Cortex of kidney (tissue), 1 donor: ENCODE measurements at places on chromosomes 12 and 14.

DNA sequence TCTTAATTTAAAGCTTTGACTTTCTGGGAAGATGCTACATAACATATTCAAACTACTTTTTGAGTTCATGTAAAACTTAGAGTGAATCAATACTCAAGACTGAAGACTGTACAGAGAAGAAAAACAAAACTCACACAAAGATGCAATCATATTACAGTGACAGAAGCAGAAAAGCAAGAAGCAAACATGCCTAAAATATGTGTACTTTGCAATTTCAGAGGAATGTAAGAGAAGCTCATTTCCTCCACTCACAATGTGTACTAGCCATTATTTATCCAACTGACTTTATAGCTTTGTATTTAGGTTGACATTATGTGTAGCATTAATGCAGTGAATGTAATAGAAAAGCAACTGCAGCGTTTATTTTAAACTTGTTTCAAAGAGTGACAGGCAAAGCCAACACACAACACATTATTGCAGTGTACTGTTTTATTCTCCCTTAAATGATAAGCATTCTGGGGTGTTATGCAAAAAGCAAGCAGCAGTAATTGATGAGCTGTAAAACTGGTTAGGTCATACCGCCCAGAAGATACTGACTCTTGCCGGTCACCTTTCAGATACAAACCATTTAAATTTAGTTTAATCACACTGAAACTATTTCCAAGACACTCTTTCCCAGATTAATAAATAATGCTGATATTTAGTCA lies 88.2 kb upstream of the PAWR start:
- DNase-seq = no peak

DNA sequence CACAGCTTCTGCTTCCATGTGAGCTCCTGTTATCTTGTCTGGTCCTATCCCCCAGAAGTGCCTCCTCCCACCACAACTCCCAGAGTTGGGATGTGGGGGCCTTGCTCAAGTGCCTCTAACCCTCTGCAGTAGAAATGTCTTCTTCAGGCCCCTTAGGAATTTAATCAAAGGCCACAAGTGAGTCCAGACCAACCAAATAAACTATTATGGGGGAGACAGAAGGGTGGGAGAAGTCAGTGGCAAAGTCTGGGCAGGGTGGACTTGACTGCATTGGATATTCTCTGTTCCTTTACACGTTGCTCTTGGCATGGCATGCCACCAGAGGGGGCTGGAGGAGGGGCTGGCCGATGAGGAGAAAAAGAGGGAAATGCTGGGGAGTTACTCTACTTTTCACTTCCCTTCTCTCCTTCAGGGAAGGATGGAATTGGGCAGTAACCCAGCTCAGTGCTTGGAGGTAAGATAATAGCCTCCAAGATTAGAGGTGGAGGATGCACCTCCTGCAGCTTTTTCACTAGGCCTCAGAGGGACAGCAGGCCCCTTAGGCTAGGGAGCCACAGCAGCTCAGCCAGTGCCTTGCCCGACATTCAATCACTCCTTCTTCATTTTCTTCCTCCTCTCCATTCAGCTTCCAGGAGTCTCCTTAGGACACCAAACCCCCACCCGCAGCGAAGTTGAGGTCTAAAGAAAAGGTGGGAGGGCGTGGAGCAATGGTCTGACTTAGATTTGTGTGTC lies 1.2 kb upstream of the AP1G2 start:
- no peak for DNase-seq

- no peak for DNase-seq
Observed at GRCh38 chr12:80509781-80510556, 65.9 kb downstream of the PTPRQ start.

DNA sequence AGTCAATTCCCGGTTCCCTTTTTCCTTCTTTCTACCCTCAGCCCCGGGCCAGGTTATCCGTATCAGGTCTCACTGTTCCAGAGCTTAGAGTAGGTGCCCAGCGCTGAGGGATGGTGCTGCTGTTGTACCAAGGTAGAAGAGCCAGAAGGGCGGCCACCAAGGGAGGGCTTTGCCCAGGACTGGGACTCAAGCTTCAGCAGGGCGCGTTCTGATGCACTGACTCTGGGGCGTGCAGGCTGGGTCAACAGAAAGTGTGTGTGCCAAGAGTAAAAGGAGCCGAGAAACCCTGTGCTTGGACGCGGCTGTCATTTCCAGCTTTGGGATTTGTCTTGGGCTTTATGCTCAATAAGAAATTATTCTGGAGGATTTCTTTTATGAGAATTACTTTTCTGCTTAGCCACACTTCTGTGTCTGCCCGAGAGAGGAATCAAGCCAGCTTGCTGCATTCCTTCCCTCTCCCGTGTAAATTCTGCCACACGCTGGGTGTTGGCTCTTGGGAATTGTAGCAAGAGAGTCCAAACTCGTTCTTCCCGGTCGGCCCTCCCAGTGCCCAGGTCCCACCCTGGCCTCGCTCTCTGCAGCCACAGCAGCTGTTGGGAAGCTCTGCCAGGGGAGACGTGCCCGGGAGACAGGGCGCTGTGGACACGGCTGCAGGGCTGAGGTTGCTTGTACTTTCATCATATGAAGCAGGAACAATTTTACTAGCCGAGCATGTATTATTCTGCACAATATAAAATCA lies 98.0 kb downstream of the FBXL14 start:
- DNase-seq = no peak

GRCh38 chr14:73743431-73743931 lies 29.3 kb upstream of the PNMA1 start:
- DNase-seq = no peak

DNA sequence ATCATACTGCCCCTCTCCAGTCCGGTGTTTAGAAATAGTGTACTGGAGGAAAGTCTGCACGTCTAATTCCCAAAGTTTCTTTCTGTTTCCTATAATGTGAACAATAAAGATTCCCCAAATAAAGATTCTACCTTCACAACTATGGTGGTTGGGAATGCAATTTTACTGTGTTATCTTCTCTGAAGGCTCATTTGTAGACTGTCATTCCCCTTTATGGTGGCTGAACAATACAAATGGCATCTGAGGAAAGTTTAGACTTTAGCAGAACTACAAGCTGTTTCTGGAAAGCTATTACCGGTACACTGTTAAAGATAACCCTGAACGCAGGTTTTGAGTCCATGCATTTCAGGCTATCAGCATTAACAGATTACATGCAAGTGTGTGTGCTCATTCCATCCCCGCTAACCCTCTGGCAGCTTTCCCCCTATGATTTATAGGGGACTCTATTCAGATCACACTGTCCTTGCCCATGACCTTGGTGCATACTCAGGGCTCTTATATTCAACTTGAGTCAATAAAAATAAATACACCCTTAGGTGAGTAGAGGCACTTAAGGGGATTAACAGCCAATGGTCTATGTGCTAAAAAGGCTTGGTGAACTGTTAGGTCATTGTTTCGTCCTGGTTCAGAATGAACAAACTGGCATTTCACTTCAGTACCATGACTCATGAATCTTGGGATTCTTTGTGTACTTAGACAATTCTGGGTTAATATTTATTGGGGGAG lies 60.7 kb upstream of the PYGL start:
- no peak for DNase-seq

DNA sequence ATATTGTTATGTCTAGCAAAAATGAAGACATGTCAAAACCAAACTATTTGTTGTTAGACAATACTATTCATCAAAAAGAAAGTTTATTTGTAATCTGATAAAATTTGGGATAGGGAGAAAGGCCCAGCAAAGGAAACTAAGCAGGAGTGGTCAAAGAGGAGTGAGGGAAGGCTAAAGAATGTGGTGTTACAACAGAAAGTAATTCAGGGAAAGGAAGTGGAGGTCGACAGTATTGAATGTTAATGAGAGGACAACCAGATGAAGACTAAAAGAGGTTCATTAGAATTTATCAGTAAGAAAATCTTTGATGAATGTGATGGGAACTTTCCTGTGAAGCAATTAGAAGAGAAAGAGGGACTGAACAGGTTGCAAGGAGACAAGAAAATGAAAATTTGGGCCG lies 33.9 kb downstream of the PLCZ1 start:
- DNase-seq = no peak

DNA sequence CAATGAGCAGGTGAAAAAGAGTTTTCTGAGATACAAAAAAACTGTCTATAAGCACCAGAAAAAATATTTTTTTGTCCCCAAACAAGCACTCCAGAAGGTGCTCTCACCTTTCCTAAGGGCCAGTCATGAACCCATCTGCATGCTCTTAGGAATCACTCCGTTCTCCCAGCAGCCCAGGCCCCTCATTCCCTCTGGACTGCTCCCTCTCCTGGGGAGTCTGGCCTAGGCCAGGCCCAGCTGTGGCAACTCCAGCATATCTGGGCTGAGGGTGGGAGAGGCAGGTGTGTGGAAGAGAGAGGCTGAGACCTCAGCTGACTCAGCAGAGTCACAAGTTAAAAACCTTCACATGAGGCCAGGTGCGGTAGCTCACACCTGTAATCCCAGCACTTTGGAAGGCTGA lies 54.6 kb downstream of the TRAFD1 start:
- DNase-seq = no peak
